ENCODE measurements at places on chromosomes 7 and 10. TPM values are rescaled to one million over a fixed set of nuclear protein-coding genes. Genes with fewer than 3 reads are reported as not detected.

GRCh38 chr7:70926666-70927065 lies 205.3 kb upstream of the GALNT17 start:
- no peak for DNase-seq

DNA sequence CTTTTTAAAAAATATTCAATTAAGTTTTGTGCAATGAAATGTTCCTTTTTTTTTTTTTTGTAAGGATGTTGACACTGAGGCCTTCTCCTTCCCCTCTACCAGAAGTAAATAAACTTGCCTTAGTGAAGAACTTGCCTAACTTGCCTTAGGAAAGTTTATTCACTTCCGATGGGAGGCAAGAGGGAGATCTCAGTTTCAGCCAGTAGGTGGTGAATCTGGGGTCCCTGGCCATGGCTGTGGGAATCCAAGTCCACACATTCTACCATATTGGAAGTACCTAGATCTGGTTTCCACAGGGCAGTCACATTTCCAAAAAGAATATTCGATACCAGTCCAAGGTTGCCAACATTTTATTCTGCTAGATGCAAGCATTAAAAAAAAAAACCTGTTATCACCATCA lies 270.9 kb downstream of the CCSER2 start:
- DNase-seq, result no peak

DNA sequence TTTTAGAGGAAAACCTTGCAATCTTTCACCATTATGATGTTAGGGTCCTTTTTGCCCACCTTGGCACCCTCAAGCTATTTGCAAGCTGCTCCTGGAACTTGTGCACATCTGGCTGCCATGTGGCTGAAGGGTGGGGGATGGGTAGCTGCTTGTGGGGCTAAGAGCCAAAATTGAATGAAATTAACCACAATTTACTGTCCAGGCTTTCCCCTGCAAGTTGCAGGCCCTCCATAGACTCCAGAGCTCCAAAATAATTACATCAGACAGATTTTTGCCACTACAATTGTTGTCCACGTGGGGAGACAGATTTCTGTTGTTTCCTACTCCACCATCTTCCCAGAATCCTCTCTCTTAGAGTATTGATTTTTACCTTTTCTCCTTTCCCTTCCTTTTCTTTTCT lies 19.1 kb downstream of the PI4K2A start:
- DNase-seq, result no peak

GRCh38 chr10:120646738-120647456 lies 189.9 kb downstream of the PLPP4 start:
- DNase-seq, result no peak

DNA sequence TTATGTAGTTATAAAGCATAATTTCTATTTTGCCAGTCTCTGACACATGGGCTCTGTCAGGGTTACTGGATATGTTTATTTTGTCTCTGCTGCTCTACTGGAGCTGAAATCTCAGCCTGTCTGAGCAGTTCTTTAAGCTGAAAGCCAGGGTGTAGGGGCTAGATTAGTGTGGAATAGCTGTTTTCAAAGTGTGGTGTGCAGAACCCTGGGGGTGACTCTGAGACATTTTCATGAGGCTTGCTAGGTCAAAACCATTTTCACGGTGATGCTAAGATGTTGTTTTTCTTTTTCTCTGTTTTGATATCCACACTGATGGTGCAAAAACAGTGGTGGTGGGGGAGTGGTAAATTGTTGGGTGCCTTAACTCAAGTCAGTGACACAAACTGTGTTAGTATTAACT lies 45.5 kb downstream of the CREM start:
- DNase-seq, result no peak

- DNase-seq, result no peak
Observed at GRCh38 chr10:22580711-22581110, 133.7 kb downstream of the PIP4K2A start.

DNA sequence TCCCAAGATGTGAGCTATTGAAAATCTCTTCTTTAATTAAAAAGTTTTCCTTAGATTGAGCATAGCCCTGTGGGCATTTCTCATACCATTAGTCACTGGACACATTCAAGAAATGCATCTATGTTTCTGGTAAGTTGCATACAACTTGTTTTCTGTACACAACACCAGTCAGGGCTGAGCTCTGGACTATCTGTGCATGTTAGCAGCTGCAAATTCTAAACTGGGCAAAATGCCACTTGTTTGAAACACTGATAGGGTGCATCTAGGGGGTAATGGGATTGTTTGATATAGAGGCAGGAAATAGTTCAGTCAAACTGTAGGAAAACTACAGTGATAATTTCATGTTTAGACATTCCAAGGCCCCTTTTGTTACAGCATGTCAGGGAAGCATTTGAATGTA lies 145.6 kb upstream of the NPY start:
- DNase-seq, result no peak

DNA sequence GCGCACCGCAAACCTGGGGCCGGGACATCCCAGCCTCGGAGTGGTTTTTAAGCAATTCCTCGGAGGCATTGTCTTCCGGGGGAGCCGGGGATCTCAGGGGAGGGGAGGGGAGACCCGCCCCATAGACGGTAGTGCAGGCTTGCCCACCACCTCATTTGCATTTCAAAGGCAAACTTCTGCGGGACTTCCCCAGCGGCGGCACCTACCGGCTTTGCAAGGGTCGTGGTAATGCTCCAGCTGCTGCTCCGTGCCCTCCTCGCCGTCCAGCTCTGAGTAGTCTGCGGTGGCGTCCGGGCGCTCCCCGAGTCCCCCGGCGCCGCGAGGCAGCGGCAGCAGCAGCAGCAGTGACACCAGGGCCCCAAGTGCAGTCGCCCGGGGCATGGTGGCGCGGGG lies 425 bp downstream of the TLL2 start:
- no peak for DNase-seq

DNA sequence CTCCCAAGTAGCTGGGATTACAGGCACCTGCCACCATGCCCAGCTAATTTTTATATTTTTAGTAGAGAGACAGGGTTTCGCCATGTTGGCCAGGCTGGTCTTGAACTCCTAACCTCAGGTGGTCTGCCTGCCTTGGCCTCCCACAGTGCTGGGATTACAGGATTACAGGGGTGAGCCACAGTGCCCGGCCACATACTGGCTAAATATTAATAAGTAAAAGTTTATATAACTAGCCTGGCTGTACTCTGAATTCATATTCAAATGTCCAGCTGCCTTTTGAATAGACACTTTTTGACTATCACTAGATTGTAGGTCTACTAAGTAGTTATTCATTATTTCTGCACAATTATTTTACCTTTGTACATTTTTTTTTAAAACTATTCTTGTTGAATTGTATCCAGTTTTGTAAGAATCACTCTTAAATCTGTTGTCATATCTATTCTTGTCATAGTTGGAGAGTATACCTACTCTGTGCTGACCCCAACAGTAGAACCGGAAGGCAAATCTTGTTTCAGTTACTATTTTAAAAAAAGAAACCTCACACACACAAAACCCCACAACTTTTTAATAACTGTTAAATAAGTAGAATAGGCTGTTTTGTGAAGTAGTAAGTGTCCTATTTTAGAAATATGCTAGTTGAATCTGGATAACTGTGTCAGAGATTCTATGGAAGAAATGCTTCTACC lies 29.6 kb downstream of the MINPP1 start:
- no peak for DNase-seq

DNA sequence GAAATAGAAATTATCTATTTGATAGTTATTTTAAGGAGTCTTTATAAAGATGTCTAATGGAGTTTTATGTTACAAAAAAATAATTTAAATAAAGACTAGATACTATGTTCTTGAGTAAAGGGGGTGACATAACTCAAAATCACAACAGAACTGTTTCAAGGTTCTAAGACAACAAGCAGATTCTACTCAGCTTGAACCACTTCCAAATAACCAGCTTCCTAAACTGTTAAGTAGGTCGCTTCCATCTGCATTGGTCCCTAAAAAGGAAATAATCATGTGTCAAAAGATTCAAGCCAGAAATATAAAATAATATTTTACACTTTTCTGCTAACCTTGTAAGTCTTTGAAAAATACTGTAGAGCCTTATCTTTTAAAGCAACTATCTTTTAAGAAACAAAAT lies 14.1 kb downstream of the SEM1 start:
- DNase-seq, result no peak

- DNase-seq, result no peak
Observed at GRCh38 chr10:6202098-6202683, 541 bp upstream of the PFKFB3 start.

DNA sequence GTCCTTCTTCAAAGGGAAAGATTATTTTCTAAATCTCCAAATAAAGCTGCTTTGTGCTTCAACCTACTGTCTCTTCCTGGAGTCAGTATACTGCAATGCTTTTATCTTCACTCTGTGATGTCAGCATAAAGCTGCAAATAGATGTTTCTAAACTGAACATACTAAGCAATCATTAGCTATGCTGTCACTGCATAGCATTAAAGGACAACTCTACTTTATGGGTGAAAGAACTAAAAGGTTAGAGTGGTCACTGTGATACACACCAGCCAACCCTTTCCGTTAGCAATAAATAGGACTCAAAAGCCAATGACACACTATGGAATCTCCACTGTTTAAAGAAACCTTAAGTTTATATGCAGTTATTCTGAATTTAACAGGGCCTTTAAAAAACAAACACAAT lies 1.8 kb downstream of the CCDC186 start:
- no peak for DNase-seq

GRCh38 chr7:29045258-29046086 lies 87.3 kb upstream of the TRIL start:
- no peak for DNase-seq

GRCh38 chr10:103549349-103549685 lies 55.8 kb downstream of the NEURL1 start:
- no peak for DNase-seq

DNA sequence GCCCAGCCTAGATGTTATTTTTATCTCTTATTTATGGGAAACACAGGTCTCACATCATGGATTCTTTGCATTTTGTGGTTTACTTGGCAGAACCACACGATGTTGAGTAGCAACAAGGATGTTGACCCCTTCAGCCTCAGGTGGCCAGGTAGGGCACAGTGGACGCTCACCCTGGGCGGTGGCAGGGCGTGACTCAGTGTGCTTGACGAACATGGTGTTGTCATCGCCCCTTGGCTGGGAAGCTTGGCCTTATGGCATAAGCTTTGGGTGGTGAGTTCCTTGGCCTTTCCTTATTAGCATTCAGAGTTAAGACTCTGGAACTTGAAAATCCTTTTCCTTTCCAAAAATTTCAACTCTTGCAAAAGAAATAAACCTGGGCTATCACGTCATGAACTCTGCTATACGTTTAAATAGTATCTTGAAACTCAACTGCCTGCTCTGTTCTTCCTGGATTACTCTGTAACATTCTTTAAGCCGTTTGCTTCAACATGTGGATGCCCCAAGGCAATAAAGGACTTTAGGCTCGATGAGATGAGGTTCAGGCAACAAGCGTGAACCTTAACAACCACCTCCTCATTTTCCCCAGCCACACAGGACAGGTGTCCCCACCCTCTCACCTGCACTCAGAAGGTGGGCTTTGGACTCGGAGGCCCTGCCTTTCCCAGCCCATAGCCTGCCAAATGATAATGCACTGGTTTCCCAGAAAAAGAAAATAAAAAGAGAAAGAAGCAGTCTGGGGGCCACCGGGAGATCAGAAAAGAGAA lies 22.5 kb upstream of the ECHDC3 start:
- DNase-seq, result no peak

DNA sequence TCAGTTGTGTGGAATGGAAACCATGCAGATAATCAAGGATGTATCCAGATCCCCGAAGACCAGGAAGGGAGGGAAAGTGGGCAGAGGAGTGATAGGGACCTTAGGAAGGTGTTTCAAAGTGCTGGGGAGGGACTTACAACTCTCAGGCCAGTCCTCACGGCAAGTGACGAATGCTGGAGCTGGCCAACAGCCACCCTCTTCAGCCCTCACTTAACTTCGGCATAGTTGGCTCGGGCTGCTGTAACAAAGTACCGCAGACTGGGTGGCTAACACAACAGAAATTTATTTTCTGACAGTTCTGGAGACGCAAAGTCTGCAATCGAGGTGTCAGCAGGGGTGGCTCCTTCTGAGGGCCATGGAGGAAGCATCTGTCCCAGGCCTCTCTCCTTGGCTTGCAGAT lies 265.9 kb upstream of the YAE1 start:
- DNase-seq, result no peak

GRCh38 chr10:31321396-31321941 lies 2.5 kb downstream of the ZEB1 start:
- no peak for DNase-seq

- no peak for DNase-seq
Observed at GRCh38 chr10:78867555-78867939, 201.2 kb upstream of the ZMIZ1 start.

DNA sequence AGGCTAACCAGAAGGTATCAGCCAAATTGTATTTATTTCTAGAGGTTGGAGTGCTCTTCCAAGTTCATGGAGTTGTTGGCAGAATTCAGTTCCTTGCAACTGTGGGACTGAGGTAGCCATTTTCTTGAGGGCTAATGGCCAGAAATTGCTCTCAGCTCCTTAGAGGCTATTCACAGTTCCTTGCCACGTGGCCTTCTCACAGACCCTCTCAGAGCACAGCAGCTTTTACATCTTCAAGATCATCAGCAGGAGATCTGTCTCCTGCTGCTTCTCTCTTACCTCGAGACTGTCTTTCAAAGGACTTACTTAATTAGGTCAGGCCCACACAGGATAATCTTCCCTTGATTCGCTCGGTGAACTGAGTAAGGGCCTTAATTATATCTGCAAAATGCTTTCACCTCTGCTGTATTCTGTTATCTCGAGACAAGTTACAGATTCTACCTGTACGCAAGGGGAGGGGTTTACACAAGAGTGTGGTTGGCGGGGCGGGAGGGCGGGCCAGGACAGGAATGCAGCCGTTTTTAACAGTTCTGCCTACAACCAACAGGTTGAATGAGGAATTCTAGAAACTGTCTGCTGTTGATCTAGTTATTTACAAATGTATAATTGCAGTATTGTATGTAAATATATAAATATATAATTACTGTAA lies 15.0 kb downstream of the MIOS start:
- DNase-seq, result no peak

Gene CPA2
- total RNA-seq, result not detected

Gene LRIT1
- not detected for total RNA-seq

Gene NODAL
- total RNA-seq, result 2.2 TPM

Gene SCIN
- 1.6 TPM for total RNA-seq

Gene ZNF727
- 0.47 TPM for total RNA-seq

Gene ANKRD61
- 0.31 TPM for total RNA-seq

Gene TMEM26
- 0.47 TPM for total RNA-seq

Gene SPDYE8
- total RNA-seq, result not detected

Data from occipital lobe (tissue), 3 donors.